Vagina (tissue), 2 donors: ENCODE measurements at places on chromosomes 16 and 17.

DNA sequence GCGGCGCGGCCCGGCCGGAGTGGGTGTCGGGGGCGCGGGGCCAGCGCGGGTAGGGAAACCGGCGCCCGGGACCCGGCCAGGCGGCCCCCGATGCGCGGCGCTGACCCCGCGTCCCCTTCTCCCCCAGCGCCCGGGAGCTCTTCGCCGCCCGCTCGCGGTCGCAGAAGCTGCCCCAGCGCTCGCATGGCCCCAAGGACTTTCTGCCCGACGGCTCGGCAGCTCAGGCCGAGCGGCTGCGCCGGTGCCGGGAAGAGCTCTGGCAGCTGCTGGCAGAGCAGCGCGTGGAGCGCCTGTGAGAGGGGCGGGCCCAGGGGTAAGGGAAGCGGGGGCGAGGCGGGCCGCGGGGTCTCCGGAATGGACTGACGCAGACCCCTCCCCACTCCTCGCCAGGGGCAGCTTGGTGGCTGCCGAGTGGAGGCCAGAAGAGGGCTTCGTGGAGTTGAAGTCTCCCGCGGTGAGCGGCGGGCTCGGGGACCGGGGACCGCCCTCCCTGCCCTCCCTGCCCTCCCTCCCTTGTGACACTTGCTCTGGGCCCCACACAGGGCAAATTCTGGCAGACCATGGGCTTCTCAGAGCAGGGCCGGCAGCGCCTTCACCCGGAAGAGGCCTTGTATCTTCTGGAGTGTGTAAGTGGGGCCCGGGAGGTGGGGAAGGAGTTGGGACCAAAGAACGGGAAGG, 430 bp downstream of the TSEN54 start:
- peak overlapping the region; percentile 62 for H3K27ac ChIP-seq
- DNase-seq, result no peak
- H3K36me3 ChIP-seq, result peaks cover 10% of the 10 kb centered on the region
- peaks cover 47% of the 10 kb centered on the region for H3K4me1 ChIP-seq
- H3K27me3 ChIP-seq, result no peaks in the 10 kb centered on the region

GRCh38 chr17:45342871-45343526, 26.2 kb upstream of the MAP3K14 start:
- peak; percentile 58 for DNase-seq
- no peaks in the 10 kb centered on the region for H3K36me3 ChIP-seq
- no peaks in the 10 kb centered on the region for H3K27me3 ChIP-seq
- no peak overlapping the region for H3K27ac ChIP-seq
- H3K4me1 ChIP-seq, result peaks cover 49% of the 10 kb centered on the region
- no peak overlapping the region for H3K4me3 ChIP-seq

GRCh38 chr16:57997176-57997527, 3.3 kb downstream of the ZNF319 start:
- no peaks in the 10 kb centered on the region for H3K36me3 ChIP-seq
- no peaks in the 10 kb centered on the region for H3K27me3 ChIP-seq
- H3K4me1 ChIP-seq, result peaks cover 42% of the 10 kb centered on the region
- DNase-seq, result no peak

DNA sequence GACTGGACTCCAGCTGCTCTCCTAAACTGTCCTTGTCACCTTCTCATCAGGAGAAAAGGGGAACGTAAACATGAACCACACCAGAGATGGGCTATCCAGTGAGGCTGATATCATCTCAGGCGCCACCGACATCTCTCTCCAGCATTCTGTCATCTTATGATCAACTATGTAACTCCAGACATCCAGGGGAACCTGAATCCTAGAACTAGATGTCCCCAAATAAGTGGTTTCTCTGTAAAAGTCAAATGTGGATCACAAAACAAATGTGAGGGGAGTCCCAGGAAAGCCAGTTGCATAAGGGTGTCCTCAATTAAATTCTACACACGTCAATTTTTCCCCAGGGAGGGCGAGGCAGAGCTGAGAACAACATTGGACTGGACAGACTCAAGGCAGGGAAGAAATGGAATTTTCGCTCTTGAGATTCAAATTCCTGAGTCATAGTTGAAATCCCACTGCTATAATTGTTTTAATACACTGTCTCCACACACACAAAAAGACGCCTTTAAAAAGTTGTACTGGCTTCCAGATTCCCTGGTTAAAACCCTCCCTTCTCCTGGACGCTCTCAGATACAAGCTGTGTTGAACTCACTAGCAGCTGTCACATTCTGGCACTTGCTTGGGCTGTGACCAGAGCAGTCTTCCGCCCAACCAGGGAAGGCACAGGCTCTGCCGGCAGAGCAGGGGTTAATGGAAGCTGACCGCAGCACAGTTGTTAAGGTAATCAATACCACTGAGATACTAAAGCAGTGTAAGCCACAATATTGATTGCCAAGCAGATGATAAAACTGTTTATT, 62.6 kb downstream of the ZFHX3 start:
- H3K4me1 ChIP-seq, result peaks cover 62% of the 10 kb centered on the region
- no peak overlapping the region for H3K4me3 ChIP-seq
- H3K36me3 ChIP-seq, result no peaks in the 10 kb centered on the region
- peak overlapping the region; percentile 68 for H3K27ac ChIP-seq
- DNase-seq, result peak; percentile 95

DNA sequence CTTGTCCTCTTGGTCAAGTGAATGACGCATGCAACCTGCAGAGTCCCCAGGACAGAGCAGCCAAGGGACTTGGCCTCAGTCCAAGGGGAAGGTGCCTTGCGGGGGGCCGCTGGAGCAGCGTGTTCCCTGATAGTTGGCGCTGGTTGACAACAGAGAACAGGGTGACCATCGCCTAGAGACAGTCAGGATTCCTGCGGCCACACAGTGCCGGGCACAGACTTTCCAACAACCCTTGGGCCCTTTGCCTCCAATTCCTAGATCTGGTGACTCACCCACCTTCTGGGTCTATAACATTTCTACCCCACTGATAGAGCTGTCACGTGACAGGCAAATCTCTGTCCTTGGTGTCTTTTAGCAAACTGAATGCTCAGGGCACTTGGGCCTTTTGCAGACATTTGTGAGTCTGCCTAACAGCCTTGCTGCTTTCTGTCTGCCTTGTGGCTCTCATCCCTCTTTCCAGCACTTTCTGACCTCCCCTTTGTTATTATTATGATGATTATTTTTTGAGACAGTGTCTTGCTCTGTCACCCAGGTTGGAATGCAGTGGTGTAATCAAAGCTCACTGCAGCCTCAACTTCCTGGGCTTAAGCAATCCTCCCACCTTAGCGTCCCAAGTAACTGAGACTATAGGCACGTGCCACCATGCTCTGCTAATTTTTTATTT, 11.9 kb upstream of the TEDC2 start:
- H3K36me3 ChIP-seq, result peaks cover 29% of the 10 kb centered on the region
- no peaks in the 10 kb centered on the region for H3K4me1 ChIP-seq
- DNase-seq, result no peak
- H3K27ac ChIP-seq, result no peak overlapping the region
- no peaks in the 10 kb centered on the region for H3K27me3 ChIP-seq

DNA sequence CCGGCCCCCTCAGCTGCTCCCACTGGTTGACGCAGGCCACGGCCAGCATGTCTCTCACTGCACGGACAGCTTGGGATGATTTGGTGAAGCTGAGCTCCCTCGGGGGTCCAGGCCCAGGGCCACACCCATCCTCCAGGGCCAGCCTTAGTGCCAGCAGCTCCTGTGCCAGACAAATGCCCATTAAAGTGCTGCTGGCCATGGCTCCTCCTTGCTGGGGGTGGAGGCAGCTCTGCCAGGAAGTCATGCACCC, 2.5 kb downstream of the TRIM47 start:
- H3K4me3 ChIP-seq, result peak overlapping the region; percentile 83
- peaks cover 53% of the 10 kb centered on the region for H3K4me1 ChIP-seq
- peak; percentile 93 for DNase-seq
